Right forelimb (tissue), 1 donor: ENCODE measurements at places on chromosomes 5 and 9.

- DNase-seq: peak; percentile 66
Measured at GRCh38 chr5:150081541-150082283, 4.6 kb downstream of the CSF1R start.

GRCh38 chr5:2993771-2994170, 242.3 kb upstream of the IRX2 start:
- DNase-seq: no peak

- no peak for DNase-seq
Measured at GRCh38 chr9:19229595-19230354, 718 bp upstream of the DENND4C start.

DNA sequence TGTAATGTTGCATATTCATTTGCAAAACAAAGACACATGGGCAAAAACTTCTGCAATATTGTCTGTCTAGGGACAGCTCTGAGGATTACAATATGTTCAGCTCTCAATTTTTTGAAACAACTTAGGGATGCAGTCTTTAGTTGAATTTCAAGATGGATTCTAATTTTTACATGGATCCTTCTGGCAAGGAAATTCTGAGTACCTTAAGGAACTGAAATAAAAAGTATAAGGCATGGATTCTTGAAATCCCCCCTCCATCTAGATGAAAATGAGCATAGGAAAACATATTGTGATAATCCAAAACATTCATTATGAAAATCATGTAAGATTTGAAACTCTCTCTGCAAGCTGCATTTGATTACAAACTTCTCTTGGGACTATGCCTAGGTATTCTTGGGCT, 568.6 kb downstream of the CETN3 start:
- no peak for DNase-seq

- DNase-seq: peak; percentile 53
Measured at GRCh38 chr5:102681403-102681983, 73.6 kb upstream of the PAM start.

- no peak for DNase-seq
Measured at GRCh38 chr5:31255041-31255440, 61.6 kb downstream of the CDH6 start.

GRCh38 chr9:133597316-133597957, 11.8 kb downstream of the FAM163B start:
- DNase-seq: no peak
